T follicular helper cell (primary cell): ENCODE measurements at places on chromosomes 2 and 18.

DNA sequence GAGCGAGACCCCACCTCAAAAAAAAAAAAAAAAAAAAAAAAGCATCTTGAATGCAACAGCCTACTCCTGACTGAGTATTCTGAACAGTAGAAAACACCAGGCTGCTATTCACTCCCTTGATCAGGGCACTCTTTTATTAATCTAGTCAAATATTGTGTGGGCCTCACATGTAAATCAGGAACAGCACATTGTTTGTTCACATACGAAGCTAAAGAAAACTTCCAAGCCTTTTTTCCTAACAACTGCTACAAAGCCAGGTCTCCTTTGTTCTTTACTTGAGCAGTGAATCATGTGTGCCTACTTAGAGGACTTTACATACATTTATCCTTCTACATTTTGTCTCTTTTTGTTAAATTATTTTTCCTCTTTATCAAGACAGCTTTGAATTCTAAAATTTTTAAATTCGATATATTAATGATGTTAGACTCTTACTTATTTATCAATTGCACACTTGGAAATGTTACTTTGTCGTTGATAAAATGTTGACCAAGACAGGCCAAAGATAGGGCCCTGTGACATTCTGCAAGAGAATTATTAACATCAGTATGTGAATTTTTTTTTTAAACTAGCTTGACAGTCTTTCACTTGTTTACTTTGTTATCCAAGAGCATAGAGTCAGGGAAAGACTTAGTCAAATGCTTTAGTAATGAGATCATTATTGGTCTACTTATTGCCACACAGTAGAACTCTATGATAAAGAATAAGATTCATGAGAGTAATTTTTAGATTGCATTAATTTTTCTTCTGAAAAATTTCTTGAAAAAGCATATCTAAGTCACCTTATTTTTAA is 13.2 kb downstream of the SPATS2L start:
- DNase-seq = no peak

- no peak for DNase-seq
Measured at GRCh38 chr2:7681881-7682461, 764.8 kb downstream of the RNF144A start.

- no peak for DNase-seq
Measured at GRCh38 chr2:61247204-61247812, 85.3 kb downstream of the C2orf74 start.

DNA sequence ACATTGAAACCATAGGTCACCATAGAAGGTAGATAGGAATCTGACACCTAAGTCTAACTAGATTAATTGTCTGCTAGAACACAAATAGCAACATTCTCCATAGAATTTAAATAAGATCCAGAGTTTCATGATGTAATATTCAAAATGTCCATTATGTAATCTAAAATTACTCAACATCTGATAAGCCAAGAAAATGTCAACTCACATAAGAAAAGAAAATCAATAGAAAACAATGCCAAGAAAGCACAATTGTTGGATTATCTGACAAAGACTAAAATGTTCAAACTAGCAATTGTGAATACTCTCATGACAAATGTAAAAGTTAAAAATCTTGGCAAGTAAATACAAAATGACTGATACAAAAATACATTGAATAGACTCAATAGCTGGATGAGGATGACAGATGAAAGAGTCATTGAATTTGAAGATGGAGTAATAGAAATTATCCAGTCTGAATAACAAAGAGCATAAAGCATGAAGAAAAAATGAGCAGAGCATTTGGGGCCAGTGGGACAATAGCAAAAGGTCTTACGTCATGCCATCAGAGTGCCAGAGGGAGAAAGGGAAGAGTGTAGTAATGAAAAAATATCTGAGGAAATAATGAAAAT is 358.6 kb downstream of the METTL4 start:
- DNase-seq = no peak

DNA sequence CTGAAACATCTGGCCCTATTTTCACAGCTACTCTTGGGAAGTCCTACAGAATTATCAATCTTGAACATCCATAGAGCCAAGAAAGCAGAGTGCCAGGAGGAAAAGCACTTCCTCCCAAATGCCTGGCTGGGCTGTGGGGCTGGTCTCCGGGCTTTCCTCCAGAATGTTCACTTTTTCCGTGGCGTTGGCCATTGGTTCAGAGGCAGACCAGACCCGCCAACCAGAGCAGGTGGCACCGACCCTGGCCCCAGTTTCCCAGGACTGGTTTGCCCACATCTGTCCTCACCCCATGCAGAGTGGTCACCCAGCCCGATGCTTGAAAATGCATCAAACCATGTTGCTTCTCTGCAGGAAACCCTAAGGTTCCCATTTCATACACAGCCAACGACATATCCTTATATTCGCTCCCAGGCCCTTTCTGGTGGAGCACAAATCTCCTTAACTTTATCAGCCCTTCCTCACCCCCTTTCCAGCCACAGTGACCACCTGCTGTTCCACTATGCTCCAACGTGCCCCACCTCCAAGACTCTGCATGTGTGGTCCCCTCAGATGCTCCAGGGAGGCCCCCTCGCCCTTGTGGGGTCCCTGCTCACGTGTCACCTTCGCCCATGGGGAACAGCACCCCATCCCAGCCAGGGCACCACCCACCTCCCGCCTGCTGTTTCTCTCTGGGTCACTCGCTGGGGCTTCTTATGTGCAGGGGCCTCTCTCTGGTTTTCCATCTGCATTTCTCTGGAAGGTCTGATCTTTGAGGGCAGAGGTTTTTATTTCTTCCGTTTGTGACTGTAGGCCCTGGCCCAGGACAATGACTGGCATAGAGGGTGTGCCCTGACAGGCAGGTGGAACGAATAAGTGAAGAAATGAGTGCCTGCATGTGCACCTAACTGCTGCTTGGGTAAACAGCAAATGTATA is 92.9 kb downstream of the PXDN start:
- DNase-seq = no peak

DNA sequence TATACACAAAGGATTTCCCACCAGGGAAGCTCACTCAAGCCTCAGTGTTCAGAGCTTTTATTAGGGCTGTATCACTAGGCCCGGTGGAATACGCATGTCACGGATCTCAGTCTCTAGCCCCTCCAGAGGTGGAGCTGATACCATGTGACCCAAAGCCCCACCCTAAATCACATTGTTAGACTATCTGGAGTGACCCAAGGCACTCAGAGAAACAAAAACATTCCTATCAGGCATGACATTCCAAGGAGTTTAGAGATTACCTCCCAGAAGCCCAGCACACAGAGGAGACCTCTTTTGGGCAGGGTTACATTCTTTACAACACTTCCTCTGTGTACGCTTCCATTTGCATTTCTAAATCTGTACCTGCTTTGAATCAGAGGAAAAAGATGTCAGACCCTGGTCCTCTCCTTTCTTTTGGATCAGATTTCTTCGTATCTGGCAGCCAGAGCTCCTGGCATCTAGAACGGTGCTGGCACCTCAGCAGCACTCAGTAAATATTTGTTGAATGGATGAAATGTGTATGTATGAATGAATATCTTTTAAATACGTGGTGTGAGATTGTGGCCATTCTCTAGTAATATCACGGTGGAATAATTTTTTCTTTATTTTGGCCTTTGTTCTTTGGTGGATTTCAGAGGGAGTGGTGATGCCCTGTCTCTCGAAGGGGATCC is 37.7 kb upstream of the SMAD2 start:
- DNase-seq = no peak

DNA sequence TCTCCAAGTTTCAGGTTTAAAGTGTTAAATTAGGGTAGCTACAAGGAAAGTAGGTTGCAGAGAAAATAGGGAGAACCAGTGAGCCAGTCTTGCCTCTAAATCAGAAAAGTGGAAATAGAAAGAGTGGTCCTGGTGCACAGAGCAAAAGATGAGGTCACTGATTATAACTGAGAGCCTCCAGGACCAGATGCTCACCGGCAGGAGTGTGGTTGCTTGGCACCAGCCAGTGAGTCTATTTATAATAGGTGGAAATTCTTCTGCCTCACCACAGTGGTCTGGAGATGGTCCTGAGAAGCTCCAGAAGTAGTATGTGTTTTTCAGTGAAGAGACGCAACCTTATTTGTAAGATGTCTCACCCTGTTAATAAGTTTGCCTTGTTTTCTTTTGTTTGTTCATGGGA is 373.9 kb upstream of the KCNJ3 start:
- DNase-seq = no peak

DNA sequence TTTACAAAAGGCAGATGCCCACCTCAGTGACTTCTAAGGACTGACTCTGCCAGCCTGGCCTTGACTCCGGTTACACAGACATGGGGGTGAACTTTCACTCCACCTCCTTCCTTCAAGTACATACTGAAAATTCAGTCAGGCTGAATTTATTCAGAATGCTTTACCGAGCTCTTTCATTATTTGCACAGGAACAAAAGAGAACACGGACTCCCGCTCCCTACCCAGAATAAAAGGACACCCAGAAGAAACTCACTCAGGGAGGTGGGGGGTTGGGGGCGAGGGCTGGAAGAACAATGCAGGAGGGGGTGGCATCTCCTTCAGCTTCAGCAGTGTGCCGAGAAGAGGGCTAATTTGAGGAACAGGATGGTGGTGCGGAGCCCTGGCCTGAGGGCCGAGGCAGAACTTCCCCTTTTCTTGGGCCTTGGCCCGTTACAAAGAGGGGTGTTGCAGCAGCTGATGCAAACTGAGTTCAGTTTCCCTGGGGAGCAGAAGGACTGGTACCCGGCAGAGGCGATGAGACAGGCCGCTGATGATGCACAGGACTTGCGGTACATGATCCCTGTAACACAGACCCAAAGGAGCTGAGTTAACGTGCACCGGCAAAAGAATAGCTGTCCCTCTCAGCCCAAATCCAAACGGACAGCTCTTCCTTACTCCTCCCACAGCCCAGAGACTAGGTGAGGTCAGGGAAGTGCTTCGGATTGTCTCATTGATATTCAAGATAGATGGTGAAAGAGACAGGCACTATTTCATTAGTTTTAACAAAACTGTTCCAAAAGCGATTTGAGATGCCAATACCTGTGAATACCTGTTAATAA is 24.1 kb downstream of the LYPD1 start:
- no peak for DNase-seq

GRCh38 chr2:71671895-71672825 is 218.8 kb downstream of the DYSF start:
- no peak for DNase-seq

GRCh38 chr2:65370387-65371073 is 61.9 kb downstream of the SPRED2 start:
- no peak for DNase-seq

GRCh38 chr2:240958366-240959213 is 39.8 kb upstream of the SNED1 start:
- no peak for DNase-seq

DNA sequence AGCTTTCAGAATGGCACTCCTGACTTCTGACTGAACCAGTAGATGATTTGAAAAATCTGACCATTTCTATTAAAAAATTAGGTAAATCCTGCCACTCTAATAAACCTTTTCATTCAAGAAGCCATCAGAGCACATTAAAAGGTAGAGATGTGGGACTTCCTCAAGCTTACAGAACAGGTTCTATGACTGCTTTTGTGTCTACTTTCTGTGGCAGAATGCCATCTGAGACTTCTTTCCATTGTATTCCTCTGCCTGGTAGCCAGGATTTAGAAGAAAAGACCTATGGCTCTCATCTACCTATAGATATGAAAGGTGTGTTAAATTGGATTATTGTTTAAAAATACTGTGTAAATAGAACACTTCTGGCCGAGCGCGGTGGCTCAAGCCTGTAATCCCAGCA is 99.9 kb upstream of the NABP1 start:
- no peak for DNase-seq

GRCh38 chr2:27133195-27133875 is 1.1 kb downstream of the PREB start:
- no peak for DNase-seq

DNA sequence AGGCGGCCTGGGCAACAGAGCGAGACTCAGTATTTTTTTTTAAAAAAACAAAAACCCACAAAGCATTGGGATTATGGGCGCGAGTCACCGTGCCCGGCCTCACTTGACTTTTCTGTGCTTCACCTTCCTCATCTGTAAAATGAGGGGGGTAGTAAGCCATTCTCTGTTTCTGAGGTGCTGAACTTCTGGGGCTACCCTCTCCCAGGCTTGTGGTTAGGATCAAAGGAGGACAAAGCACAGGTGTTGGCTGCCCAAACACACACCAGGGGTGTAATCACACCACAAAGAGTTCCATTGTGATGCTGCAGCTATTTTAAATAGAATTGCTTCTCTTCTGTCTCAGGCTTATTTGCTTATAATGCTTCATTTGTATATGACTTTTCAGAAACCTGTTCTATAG is 35.8 kb upstream of the INHBB start:
- DNase-seq = no peak

GRCh38 chr2:85794491-85795121 is 40.8 kb downstream of the ATOH8 start:
- DNase-seq = no peak

- DNase-seq = no peak
Measured at GRCh38 chr2:20115902-20116301, 64.5 kb upstream of the LAPTM4A start.

GRCh38 chr2:113966832-113967231 is 76.9 kb downstream of the ACTR3 start:
- DNase-seq = no peak

DNA sequence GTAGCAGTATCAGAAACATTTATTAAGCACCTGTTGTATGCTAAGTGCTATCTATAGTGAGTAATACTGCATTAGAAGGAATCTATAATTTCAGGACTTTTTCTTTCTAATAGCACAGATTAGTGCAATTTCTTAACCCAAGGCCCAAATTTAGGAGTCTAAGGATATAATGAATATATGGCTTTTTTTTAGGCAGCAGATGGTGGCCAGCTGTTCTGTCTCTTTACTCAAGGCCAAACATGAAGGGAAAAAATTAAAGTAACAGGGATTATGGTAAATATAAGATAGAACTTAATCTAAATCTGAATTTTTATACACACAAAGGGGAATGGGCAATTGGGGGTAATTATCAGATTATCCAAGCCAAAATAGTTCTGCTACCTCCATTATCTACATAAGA is 230.6 kb upstream of the SP5 start:
- no peak for DNase-seq

GRCh38 chr2:62150597-62151305 is 45.2 kb upstream of the B3GNT2 start:
- DNase-seq = no peak
